ENCODE measurements at places on chromosomes 5 and 9. TPM values are rescaled to one million over a fixed set of nuclear protein-coding genes. Genes with fewer than 3 reads are reported as not detected.

Gene ASB6
- 18.2 TPM for total RNA-seq

Gene FOXD4
- 1.6 TPM for total RNA-seq

Gene SKIC3
- 141 TPM for total RNA-seq

Gene LIX1
- 30.0 TPM for total RNA-seq

Gene ISL1
- 20.3 TPM for total RNA-seq

Gene ST6GALNAC6
- 46.4 TPM for total RNA-seq

Gene ECSCR
- total RNA-seq, result 11.3 TPM

Gene CD74
- 18.7 TPM for total RNA-seq

All from diencephalon (tissue), 1 donor.